ENCODE measurements at places on chromosomes 2 and 18.
A peak's percentile ranks its signal among the peaks of the same experiment; 100 is the strongest.

GRCh38 chr2:72181616-72182015 is 34.0 kb upstream of the CYP26B1 start:
- no peaks in the 10 kb centered on the region for H3K4me1 ChIP-seq
- no peak overlapping the region for H3K27ac ChIP-seq
- DNase-seq, result no peak
- H3K36me3 ChIP-seq, result no peaks in the 10 kb centered on the region
- no peaks in the 10 kb centered on the region for H3K27me3 ChIP-seq
- no peak overlapping the region for H3K4me3 ChIP-seq

GRCh38 chr2:3472966-3473365 is 46.4 kb downstream of the ADI1 start:
- no peak overlapping the region for H3K27ac ChIP-seq
- H3K36me3 ChIP-seq, result no peaks in the 10 kb centered on the region
- H3K4me1 ChIP-seq, result no peaks in the 10 kb centered on the region
- no peaks in the 10 kb centered on the region for H3K27me3 ChIP-seq
- DNase-seq, result no peak

DNA sequence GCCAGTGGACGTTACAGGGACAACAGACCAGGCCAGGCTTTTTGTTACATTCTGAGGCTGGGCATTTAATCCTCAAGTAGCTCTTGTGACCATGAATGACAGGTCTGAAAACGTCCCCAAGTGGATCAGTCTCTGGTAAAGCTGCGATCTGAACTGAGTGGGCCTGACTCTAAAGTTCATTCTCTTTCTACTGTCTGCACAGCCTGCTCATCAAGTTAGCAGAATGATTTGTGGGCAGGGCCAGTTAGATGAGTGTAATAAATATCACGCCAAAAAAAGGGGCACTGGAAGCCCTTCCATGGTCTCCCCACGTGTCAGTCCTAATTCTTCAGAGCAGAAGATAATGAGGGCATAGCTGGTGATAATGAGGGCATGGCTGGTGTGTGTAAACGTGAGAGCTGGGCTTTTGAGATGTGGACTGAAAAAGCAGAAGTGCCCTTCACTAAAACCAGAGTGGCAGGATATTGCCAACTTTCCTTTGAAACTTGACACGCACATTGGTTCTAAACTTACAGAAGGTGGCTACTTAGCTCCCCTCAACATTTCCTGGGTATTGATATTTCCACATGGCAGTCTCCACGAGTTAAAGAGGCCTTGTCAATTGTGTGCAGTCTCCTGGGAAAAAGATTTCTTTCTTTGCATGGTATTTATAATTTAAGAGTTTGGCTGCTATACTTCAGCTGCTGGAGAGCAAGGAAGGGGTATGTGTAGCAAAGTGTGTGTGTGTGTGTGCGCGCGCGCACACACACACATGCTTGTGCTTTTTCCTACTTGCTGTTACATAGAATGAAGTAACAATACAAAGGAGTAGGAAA is 72.7 kb upstream of the LYPD6B start:
- peak; percentile 51 for DNase-seq
- H3K27me3 ChIP-seq, result no peaks in the 10 kb centered on the region
- peaks cover 4% of the 10 kb centered on the region for H3K4me1 ChIP-seq
- no peak overlapping the region for H3K4me3 ChIP-seq

DNA sequence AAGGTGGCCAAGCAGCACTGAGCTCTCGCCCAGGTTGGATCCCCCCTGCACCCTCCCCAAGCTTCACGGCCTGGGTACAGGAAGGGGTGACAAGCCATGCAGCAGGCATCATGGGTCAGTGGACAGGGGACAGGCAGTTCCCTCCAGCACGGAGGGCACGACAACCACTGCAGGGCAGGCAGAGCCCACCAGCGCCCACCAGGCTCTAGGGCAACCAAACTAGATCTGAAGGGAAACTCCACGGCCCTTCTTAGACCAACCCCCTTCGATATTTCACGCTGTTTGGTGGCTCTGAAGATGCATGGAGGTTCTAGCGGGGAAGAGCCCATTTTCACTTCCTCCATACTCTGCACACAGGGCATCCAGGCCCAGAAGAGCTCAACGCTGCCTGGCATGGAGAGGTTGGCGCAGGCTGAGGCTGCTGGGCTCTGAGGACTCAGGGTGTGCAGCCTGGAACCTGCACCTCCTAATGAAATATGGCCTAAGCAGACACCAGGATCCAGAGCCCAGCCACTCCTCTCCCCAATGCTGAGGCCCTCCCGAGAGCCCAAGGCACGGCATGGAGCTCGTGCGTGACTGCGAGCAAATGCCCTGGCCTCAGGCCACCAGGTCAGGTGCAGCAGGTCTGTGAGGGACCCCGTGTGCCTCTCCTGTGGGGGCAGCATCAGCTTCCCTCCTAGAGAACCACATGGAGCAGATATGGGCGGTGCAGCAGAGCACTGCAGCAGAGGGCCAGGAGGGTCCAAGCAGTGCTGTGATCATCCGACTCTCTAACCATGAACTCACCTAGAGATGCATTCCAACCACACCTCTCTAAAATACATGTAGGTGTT is 8.7 kb upstream of the MTERF4 start:
- DNase-seq, result no peak
- H3K4me3 ChIP-seq, result peak overlapping the region; percentile 11

- H3K27ac ChIP-seq, result no peak overlapping the region
- H3K4me1 ChIP-seq, result no peaks in the 10 kb centered on the region
- no peak overlapping the region for H3K4me3 ChIP-seq
These were observed 34.5 kb downstream of the RMP24 start for GRCh38 chr18:36006997-36007396.
